Activated CD4-positive, alpha-beta memory T cell treated with anti-CD3 and anti-CD28 coated beads, Interleukin-2, amount 10 ng/mL, durations not matched to agents 7 days and 5 days (primary cell): ENCODE measurements at places on chromosomes 1 and 21.

DNA sequence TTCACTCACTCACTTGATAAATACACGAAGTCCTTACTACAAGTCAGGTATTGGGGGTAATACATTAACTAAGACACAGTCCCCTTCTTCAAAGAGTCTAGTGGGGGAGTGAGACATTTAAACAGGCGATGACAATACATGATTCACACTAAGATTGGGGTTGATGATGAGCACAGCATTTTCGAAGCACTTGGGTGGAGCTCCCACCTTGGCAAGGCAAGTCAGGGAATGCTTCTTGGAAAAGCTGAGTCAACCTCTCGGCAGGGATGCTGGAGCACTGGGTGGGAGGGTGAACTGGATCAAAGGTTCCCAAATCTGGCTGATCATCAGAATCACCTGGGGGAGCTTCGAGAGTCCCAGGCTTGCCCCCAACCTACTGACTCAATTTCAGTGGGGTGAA, 57.9 kb upstream of the ENAH start:
- no peak for DNase-seq

GRCh38 chr1:181180407-181181031, 92.0 kb downstream of the IER5 start:
- no peak for DNase-seq

DNA sequence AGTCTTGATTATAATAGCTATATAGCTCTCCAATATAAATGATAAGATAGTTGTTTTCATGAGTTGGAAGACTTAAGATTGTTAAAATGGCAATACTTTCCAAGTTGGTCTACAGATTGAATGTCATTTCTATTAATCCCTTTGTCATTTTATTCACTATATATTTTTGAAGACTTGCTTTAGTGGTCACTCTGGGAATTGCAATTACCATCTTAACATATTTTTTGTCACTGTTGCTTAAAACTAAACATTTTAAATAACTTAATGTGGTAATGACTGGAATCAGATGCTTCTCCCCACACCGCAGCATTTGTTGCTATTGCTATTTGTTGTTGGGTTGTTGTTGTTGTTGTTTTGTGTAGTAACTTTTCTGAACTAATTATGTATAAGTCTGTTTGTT, 1592.9 kb downstream of the MRPL39 start:
- no peak for DNase-seq

DNA sequence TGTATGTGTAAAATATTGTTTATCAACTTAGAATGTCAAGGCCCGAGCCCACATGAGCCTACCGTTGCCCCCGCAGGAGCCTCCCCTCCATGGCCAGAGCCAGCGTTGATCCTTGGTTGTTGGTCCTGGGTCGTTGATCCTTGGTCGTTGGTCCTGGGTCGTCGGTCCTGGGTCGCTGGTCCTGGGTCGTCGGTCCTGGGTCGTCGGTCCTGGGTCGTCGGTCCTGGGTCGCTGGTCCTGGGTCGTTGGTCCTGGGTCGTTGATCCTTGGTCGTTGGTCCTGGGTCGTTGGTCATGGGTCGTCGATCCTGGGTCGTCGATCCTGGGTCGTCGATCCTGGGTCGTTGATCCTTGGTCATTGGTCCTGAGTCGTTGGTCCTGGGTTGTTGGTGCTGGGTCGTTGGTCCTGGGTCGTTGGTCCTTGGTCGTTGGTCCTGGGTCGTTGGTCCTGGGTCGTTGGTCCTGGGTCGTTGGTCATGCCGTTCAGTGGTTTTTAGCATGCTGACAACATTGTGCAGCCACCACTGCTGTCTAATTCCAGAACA, 105.0 kb upstream of the TMEM51 start:
- DNase-seq: no peak

DNA sequence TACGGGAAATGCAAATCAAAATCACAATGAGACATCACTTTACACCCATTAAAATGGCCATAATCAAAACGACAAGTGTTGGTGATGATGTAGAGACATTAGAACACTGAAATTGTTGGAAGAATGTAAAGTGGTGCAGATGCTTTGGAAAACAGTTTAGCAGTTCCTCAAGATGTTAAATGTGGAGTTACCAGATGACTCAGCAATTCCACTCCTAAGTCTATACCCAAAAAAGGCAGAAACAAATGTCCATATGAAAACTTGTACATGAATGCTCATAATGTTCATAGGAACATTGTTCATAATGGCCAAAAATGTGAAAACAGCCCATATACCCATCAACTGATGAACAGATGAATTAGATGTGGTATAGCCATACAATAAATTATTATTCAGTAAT, 267.4 kb downstream of the KCNH1 start:
- DNase-seq: no peak

DNA sequence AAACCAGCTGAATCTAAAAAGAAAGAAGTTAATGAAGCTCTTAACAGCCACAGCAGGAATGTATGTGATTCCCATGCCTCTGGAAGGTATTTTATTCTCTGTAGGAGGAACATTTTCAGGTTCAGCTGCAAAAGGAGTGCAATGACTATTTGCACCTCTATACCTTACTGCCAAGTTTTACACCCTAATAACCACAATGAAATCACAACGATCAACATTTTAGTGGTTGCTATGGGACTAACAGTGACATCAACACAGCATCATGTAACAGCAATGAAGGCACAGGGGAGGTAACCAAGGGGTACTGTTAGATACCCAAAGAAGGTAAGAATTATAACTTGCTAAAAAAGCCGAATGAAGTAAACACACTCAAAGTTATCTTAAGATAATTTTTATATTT, 116.3 kb upstream of the HP1BP3 start:
- DNase-seq: no peak

GRCh38 chr1:246779561-246780175, 55.5 kb downstream of the SCCPDH start:
- DNase-seq: no peak
